ENCODE measurements at places on chromosomes 5 and 9.

- DNase-seq = no peak
Observed at GRCh38 chr5:87298692-87299362, 31.1 kb downstream of the RASA1 start.

- DNase-seq = no peak
Observed at GRCh38 chr5:148458036-148458888, 74.5 kb downstream of the FBXO38 start.

DNA sequence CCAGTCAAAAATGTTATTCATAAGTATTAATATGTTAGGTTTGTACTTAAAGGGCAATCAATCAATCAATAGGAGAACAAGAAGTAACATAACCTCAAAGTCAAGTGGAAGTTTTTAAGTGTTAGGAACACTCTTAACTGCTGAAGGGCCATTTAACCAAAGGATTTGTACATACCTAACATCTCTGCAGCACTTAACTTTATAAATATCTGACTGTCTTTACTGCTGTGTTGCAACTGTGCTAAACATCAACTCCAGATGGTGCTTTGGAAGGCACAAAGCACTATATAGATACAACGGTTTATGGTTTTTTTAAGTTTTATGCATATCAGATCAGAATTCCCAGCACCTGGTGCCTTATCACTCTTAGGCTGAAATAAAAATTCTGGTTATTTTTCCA is 604.9 kb upstream of the PTGER4 start:
- no peak for DNase-seq

DNA sequence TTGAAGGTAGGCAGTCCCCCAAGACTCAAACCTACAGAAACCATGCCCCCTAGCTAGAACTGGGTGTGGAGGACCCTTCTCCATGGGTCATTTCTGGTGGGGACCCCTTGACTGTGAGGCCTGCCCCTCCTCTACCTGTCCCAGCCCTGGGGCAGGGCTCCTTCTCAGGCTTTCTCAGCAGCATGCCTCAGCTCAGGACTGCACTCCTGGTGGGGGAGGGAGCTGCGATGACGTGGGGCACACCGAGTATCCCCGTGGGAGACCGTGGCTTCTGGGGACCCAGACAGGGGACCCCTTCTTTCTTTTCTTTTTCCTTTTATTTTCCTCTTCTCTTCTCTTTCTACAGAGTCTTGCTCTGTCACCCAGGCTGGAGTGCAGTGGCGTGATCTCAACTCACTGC is 27.0 kb upstream of the PITX1 start:
- no peak for DNase-seq

- no peak for DNase-seq
Observed at GRCh38 chr5:944992-945685, 52.5 kb downstream of the TRIP13 start.

DNA sequence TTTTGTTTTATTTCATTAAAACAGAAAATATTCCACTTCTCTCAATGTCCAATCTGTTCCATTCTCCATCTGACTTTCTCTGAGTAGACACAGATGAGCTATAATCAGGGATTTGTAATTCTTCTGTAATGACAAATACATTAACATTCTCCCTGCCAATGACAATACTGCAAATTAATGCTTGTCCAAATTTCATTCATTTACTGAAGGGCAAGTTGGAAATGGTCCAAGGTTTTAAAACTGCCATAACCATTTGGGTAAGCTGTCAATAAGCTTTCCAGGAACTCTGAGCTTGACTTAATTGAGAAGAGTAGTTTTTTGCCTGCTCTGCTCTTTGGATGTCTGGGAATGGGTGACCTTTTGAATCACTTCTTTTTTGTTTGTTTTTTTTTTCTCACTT is 253.5 kb downstream of the DMRTA1 start:
- no peak for DNase-seq

GRCh38 chr9:130785940-130786508 is 49.0 kb upstream of the ABL1 start:
- DNase-seq = no peak

GRCh38 chr5:22669345-22669744 is 183.8 kb downstream of the CDH12 start:
- DNase-seq = no peak

- no peak for DNase-seq
Observed at GRCh38 chr5:81010336-81011169, 50.4 kb downstream of the RASGRF2 start.

- no peak for DNase-seq
Observed at GRCh38 chr5:97735209-97735608, 552.2 kb upstream of the RIOK2 start.

DNA sequence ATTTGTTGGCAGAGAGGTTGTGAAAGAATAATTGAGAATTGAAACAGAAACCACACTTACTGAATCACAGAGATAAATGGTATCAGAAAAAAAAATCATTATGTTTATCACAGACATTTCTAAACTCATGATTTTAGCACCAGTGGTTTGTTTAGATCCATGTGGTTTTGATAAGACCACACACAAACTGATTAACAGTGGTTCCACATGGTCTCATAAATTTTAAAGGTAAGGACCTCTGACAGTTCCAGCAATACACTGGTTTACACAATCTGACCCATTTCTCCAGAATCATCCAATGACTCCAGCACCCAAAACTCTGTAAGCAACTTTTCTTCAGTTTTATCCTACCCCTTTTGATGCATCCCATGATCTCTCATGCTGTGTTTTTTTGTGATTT is 261.2 kb downstream of the ANXA1 start:
- no peak for DNase-seq

DNA sequence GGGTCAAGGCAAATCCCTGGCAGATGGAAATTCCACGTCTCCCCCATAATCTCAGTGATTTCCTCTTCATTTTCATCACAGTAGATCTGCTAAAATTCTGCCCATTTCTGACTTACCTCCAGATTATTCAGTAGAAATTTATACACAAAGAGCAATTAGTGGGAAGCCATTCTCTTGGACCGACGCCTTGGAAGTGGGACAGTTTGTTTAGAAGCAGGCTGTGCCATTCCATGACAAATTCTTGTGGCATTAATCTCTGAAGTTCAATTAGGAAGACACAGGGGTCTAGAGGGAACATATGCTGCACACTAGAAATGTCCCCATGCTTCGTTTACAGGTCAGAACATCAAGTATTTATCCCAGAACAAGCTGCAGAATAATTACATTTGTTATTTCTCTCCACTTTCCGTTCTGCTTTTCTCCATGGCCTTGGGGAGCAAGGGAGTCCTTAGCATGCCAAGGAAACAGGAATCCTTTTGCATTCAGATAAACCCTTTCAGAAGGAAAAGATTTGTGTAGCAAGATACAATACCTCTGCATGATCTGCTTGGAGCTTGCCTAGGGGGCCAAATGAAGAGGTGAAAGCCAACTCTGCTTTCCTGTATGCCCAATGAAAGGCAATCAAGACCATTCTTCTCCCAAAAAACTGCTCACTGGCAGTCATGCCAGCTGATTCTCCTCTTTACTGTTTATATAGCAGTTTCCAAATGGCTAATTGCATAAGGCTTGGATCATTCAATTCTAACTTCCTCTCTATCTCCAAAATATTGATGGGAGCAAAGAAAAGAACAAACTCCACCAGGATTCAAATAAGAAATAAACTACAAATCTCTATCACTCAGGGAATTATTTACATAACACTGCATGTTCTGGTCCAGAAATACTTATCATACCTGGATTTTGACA is 2.5 kb upstream of the PRKACG start:
- DNase-seq = no peak

DNA sequence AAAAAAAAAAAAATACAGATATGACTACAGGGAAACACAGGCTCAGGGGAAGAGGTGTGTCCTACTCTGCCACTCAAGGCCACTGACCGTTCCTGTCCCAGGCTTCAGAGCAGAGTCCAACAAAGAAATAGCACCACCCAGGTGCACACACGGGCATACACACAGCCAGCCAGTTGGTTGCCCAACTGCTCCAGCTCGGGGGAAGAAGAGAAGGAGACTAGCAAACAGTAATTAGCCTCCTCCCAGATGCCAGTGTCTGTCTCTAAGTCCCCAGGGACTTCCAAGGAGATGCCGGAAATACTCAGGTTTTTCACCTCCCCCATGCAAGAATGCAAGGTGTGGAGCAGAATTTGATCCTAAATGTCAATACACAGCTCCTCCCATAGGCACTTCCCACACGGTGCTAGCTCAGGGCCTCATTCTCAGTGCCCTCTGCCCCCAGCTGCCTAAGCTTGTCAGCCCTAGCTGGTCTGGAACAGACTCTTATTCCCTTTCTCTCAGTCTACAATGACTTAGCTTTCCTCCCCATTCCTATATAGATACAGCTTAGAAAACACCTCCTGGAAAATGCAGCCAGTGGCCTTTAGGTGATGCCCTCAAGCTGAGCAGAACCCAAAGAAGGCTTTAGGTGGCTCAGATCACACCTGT is 1.7 kb downstream of the MYORG start:
- no peak for DNase-seq

DNA sequence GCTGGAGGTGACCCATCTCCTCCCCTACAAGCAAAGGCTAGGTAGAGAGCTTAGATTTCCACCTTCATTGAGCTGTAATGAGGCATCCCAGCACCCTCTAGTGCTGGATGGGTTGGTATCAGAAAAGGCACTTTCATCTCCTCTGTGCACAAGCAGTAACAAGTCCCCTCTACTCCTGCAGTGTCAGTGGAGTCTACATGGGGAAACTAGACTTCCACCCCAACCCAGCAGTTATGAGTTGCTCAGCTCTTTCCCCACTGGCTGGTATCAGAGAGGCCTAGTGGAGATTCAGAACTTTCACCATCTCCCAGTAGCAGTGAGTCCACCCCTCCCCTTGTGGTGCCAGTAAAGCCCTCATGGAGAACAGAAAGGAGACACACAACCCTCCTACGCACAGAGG is 17.9 kb downstream of the FCN1 start:
- no peak for DNase-seq

DNA sequence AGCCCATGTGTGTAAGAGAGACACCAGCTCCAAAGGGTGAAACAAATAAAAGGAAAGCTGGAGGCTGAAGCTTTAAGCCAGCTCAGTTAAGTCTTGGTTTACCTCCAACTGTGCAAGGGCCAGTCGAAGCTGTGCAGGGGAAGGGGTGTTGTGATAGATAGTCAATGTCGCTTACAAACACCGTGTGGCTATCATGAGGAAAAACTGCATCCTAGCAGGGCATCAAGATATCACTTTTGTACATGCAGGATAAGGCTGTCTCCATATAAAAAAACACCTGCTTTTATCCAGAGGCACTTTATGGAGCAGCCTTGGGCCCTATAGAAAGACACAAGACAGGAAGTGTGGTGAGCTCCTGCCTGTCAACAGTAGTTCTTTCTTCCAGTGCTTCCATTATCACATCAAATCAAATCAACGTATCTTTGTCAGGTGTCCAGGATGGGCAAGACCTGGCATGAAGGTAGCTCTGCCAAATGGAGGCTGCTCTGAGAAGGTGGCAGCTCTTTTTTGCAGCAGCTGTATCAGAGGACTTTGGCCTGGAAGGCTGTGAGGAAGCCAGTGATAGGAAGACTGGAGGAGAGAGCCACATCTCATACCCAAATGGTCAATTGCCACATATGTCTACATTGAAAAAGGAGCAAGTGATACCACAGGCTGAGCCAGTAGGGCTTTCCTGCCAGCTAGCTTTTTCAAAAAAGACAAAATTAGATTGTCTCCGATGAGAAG is 29.3 kb upstream of the SELENOP start:
- DNase-seq = no peak

GRCh38 chr5:1125030-1125357 is 13.1 kb upstream of the SLC12A7 start:
- no peak for DNase-seq

DNA sequence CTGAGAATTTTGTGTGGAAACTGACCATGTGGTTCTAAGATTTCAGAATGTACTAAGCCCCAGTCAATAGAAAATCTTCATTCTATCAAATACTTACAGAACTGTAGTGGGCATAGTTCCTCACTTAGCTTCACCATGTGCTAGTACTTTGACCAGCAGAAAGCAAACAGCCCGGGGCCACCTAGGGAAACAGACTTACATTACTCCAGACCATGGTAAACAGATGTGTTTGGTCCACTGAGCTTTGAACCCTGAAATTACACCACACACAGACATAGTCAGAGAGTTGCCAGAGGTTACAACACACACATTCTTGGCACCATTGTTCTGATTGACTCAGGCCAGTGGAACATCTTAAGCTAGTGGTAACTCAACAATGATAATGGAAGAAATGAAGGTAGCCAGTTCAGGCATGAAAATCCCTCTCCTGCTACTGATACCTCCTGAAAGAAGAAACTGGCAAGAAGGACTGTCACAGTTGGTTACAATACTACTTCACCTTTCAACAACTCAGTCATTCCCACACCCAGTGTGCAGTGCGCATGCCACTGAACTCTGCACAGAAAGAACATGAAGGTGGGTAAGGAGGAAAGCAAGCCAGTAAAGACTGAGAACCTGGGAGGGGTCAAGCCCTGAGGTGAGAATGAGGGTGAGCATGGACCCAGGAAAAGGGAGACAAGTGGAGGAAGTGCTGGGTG is 18.7 kb upstream of the LECT2 start:
- no peak for DNase-seq

GRCh38 chr9:134591573-134591981 is 50.0 kb upstream of the COL5A1 start:
- no peak for DNase-seq

GRCh38 chr9:136784997-136785361 is 6.2 kb upstream of the TMEM141 start:
- no peak for DNase-seq

DNA sequence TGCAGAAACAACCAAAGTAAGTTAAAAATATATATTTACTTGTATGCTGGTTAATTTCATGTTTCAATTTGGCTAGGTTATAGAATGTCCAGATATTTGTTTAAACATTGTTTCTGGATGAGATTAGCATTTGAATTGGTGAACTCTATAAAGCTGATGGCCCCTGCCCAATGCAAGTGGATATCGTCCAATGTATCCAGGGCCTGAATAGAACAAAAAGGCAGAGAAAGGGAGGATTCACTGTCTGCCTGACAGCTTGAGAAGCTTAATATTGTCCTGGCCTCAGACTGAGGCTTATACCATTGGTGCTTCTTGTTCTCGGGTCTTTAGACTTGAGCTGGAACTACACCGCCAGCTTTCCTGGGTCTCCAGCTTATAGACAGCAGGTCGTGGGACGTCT is 446.7 kb upstream of the ACTBL2 start:
- DNase-seq = no peak

- no peak for DNase-seq
Observed at GRCh38 chr5:136073714-136074529, 45.1 kb downstream of the TGFBI start.

DNA sequence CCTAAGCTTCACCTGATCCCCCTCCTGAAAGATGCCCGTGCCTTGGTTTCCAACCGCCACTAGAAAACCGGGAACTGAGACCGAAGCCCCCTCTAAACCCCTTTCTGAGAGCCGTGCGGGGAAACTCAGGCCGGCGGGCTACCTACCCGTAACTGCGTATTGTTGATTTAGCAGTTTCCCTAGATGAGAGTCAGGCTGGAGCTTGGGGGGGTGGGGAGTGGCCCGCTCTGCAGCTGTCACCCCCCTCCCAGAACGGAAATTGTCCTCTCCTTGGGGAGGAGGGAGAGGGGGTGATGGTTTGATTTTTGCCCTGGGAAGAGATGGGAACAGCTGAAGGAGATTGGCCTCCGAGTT is 2.5 kb downstream of the CXXC5 start:
- no peak for DNase-seq

GRCh38 chr9:96502539-96503373 is 52.8 kb downstream of the HABP4 start:
- DNase-seq = no peak

Measured in retinal pigment epithelial cell (primary cell).